GM23248 (cell line): ENCODE measurements at places on chromosomes 11 and 22. TPM values are rescaled to one million over a fixed set of nuclear protein-coding genes. Genes with fewer than 3 reads are reported as not detected.

The MAP6 gene
- polyA plus RNA-seq = 3.0 and 3.4 TPM in 2 replicates

The SLC43A1 gene
- polyA plus RNA-seq = 7.1 and 7.7 TPM in 2 replicates

The P2RX3 gene
- 0.10 TPM in 1 of 2 replicates, not detected in the other for polyA plus RNA-seq

The ZNF195 gene
- 11.2 and 11.6 TPM in 2 replicates for polyA plus RNA-seq

The PANX2 gene
- polyA plus RNA-seq = 0.18 and 0.20 TPM in 2 replicates

- DNase-seq = no peak
These were observed 2.1 kb downstream of the KLHL35 start for GRCh38 chr11:75430714-75431532.

DNA sequence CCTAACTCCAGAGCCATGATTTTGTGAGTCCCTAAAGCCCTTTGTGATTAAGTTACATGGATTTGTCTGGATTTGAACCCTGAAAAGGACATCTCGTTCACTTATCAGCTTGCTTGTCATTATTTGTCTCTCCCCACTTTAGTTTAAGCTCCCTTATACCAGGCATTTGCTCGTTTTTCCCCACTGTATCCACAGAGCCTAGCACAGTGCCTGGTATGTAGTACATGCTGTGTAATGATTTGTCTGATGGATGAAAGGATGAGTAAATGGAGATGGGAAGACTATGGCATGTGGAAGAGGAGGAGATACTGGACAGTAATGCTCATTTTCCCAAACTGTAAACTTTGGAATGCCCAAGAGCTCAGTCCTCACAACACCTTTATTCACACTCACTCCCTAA lies 9.2 kb upstream of the MCHR1 start:
- no peak for DNase-seq

DNA sequence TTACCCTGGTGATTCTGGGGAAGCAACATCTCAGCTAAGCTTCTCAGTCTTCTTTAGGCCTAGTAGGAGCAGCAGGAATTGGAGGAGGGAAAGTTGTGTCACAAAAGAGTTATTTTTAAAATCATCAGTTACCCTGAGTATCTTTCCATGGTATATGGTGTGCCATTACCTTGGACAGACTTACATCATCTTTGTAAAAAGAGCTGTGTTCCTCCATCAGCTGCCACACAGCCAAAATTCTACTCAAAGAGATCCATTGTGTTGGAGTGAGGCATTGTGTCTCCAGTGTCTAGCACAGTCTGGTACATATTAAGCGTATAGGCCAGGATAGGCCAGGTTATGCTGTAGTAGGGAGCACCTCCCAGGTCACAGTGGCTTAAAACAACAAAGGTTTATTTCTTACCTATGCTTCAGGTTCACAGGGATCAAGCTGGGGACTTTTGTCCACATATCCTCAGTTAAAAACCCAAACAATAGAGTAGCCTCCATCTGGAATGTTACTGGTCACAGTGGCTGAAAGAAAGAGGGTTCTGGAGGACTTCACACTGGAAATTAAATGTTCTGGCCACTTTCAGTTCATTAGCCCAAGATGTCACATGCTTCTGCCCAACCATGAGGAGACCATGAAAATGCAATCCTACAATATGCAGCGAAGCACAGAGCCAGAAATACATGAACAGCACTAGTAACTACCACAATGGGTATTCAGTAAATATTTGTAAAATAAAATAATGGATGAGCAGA lies 9.9 kb upstream of the TMPRSS5 start:
- DNase-seq = no peak

GRCh38 chr11:75583718-75584658 lies 21.9 kb downstream of the SERPINH1 start:
- peak; percentile 74 for DNase-seq

DNA sequence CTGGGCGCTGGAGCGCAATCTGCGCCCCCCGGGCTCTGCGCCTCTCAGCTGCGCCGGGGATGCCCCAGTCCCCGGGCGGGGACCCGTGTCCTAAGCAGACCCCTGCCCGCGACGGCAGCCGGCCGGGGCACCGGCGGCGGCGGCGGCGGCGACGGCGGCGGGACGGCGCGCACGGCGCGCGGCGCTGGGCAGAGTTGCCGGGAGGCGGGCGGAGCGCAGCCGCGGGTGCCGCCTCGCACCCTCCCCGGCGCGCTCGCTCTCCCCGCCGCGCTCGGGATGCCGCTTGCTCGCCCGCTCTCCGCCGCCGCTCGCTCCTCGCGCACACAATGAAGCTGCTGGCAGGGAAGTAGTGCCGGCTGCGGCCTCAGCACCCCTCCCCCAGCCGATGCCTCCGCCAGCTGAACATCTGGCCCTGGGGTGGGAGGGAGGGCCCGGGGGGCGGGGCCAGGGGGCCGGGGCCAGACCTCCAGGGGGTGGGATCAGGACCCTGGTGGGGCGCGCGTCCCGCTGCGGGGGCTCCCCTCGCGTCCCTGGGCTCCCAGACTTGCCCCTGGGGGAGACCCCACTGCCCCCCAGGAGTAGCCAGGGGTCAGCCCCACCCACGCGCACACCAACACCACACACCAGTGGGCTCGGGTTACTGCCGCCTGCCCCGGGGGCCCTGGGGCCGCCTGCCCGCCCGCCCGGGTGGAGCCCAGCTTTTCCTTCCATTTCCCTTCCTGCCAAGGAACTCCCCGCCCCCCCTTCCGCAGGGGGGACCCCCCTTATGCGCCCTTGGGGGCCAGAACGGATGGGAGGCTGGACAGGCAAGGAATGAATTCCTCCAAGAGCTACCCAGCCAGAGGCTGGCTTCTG lies at the start of gene RCOR2:
Gene RCOR2, minus strand, starts transcription at position 328 of the 855 bp plus-strand sequence. CDS start 708 bp downstream, outside the sequence.
- peak; percentile 85 for DNase-seq

GRCh38 chr11:68370211-68371111 lies 58.1 kb downstream of the LRP5 start:
- DNase-seq = peak; percentile 32
